Small intestine (tissue), 16 donors: ENCODE measurements at places on chromosomes 3 and 15.
A peak's percentile ranks its signal among the peaks of the same experiment; 100 is the strongest.

GRCh38 chr3:166522017-166522416 is 684.8 kb upstream of the BCHE start:
- no peak for DNase-seq

DNA sequence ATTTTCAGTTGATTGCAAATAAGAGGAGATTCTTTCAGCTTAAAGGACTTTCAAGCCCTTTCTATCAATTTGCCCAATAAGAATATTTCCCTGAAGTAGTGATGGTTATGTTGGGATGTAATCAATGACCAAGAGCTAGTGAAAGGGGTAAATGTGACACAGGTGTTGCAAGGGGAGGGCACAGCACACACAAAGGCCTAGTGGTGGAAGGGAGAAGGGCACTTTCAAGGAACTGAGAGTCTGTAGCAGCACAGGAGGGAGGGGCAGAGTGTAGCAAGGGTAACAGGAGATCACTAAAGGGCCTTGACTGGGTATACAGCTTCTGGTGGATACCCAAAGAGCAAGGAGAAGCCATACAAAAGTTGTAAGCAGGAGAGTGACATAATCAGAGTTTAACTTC is 217.8 kb upstream of the ARHGEF26 start:
- DNase-seq = no peak

- DNase-seq = no peak
Observed at GRCh38 chr3:149547413-149547812, 72.9 kb downstream of the TM4SF4 start.

DNA sequence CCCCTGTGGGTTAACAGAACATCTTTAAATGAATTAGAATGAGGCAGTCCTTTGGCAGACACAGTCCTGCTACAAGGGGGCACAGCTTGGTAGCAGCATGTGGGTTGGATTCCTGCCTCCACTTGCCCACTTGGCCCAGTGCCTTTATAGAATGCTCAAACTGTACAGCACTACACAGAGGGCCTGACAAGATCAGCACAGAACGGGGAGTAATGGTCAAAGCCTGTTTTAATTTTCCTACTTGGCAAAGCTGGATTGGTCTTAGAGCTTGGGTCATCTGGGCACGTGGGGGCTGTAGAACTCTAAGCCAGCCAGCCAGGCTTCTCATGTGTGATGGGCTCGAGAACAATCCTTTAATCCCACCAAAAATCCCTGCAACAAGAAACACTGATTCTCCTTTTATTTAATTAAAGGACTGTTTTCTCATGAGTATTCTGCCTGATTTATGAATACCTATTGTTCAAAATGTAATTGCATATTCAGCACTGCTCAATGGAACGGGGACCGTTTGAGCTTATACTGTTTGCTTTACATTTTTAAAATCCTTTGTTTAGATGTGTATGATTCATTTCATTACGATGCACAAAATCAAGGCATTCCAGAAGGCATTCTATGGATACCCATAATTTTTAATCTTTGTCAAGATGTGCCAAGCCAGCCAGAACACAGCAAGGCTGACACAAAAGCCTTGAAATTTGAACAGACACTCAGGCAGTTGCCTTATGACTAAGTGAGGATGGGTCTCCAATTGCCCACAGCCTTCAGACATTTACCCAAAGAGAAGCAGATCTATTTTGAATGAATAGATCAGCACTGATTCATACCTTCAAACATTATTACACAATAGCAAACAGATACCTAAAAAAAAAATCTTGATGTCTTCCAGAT is 249.3 kb upstream of the TGFBR2 start:
- DNase-seq = no peak

DNA sequence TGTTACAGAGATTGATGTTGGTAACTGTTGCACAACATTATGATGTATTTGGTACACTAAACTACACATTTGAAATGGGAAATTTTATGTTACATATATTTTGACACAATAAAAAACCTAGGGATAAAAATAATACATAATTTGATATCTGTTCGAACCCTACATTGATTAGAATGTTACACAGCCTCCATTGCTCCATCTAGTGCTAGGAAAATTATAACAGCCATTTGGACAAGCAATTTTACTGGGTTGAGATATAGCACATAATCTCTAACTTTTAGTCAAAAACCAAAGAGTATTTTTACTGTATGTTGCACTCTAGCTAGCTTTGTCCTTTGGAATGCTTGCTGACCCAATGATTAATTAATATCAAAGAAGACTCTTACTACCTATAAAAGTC is 108.1 kb downstream of the LSAMP start:
- no peak for DNase-seq

- DNase-seq = no peak
Observed at GRCh38 chr15:68311859-68312557, 34.5 kb downstream of the FEM1B start.

DNA sequence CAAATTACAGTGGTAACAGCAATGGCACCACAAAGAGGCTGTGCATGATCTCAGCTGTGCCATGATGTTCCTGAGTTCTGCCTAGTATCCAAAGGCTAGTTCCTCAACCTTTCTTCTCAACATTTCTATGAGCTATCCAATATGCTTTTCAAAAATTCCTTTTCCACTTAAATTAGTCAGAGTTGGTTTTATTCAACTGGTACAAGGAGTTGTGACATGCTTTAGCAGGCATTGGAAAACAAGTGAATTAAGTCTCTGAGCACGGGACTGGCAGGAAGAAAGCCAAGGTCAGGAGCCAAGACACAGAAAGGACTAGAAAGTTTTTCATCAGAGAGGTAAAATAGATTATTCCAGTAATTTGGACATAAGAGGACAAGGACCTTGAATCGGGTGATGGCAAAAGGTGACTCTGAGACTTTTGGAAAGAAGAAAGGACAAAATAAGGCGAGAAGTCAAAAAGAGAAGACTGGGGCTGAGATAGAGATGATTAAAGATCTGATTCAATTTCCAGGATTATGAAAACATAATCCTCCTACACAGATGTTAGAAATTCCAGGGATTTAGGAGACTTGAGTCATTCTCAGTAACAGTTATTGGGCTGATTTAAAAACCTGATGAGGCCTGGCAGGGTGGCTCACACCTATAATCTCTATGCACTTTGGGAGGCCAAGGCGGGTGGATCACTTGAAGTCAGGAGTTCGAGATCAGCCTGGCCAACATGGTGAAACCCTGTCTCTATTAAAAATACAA is 36.1 kb downstream of the PBRM1 start:
- no peak for DNase-seq

DNA sequence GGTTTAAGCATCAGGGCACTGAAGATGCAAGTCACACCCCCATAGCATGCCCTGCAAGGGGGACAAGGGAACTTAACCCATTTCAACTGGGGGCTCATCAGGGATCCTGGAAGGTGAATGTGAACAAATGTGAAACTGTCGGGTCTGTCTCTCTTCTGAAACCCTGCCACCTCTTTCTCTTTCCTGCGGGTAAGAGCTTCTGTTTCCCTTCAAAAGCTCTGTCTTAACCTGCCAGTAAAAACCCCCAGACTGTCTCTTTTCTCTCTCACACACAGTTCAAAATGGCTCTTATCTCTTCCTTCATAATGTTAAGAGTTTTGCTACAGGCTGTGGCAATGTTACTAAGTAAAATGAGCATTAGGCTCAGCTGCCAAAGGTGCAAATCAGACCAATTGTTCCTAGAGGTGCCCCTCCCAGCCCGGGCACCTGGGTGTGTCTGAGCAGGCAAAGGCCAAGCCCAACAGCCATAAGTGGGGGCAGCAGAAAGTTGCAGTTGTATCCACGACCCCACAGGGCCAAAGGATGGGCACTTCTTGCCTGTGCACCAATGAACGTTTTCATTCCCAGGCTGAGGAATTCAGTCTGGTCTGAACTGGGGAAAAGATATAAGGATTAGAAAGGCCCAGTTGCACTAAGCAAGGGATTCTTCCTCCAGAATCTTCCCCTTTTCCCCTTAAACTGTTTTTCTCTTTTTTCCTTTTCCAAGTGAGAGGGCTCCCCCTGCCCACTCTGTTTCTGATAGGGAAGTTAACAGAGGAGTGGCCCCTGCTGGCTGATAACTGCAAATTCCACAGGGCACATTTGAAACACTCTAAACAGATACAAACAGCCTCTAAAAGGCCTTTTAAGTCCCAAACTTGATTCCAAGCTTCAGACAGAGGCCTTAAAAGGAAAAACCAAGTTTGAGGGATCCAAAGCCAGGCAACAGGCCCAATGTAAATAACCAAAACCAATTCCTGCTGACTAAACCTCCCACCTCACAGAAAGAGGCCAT is 113.8 kb upstream of the EPHA6 start:
- DNase-seq = no peak

DNA sequence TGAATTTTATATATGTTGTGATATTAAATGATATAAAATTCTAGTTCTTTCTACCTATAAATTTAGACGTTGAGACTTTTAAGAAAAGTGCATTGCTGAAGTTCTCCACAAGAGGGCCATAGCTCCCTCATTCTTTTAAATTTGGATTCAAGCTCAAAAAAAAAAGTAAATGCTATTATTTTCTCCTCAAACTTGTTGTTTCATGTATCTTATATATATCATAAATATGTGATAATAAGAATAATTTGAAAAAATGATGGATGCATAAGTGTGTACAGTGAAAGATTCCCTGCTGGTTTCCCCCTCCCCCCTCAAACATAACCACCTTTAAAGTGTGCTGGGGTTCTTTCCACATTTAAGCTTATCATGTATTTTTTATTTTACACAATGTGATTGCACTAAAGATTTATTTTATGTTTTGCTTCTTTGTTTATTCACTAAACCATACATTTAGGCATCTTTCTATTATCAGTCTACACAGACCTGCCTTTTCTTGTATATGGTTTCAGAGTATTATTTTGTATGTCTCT is 769.4 kb upstream of the GOLIM4 start:
- peak; percentile 53 for DNase-seq

DNA sequence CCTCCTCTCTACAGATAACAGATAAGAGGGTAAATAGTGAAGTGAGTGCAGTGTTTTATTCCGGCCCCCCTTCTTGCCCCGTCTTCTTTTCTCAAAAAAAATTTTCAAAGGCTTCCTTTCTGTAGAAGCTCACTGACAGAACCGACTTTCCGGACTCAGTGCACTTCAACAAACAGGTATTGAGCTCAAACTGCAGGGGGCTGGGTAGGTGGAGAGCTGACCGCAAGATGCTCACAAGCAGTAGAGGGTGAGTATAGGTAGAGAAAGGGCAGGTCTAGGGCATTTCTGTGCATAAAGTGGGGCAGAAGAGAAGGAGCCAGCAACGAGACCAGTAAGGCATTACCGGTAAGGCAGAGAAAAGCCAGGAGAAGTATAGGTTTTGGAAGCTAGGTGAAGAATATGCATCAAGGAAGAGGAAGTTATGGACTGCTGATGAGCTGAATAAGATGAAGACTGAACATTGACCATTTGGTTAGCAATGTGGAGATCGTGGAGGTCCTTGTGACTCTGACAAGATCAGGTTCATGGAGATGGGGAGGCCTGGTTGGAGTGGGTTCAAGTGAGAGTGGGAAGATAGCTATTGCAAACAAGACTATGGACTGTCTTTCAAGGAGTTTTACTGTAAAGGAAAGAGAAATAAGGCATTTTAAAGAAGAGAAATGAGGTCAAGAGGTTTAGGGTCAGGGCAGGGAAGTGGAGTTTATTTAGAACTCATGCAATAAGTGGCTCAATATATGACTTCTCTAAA is 97.4 kb downstream of the ST6GAL1 start:
- DNase-seq = peak; percentile 30

GRCh38 chr3:194931865-194932264 is 246.2 kb downstream of the FAM43A start:
- DNase-seq = no peak

GRCh38 chr3:151933234-151933853 is 59.9 kb downstream of the SUCNR1 start:
- no peak for DNase-seq

GRCh38 chr3:85384372-85384771 is 425.6 kb downstream of the CADM2 start:
- no peak for DNase-seq

- peak; percentile 64 for DNase-seq
Observed at GRCh38 chr15:48330855-48331795, at the start of gene DUT. Gene DUT (plus strand): TSS chr15:48331429. CDS start chr15:48331516, 87 bp downstream.
